Upper lobe of left lung (tissue), 6 donors: ENCODE measurements at places on chromosomes 12 and 14.

- DNase-seq, result no peak
Measured at GRCh38 chr14:92382677-92383076, 59.7 kb downstream of the SLC24A4 start.

DNA sequence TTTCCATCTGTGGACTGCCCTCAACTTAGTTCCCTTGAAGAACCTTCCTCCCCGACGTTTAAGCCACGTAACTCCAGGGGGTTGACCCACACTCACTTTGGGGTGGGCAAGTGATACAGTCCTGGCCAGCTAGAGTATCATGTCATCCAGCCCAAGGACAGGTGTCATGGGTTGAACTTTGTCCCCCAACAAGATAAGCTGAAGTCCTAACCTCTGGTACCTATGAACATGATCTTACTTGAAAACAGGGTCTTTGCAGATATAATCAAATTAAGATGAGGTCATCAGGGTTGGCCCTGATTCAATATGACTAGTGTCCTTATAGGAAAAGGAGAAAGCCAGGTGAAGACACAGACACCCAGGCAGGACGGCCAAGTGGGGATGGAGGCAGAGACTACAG is 68.6 kb downstream of the ITPK1 start:
- DNase-seq, result no peak

DNA sequence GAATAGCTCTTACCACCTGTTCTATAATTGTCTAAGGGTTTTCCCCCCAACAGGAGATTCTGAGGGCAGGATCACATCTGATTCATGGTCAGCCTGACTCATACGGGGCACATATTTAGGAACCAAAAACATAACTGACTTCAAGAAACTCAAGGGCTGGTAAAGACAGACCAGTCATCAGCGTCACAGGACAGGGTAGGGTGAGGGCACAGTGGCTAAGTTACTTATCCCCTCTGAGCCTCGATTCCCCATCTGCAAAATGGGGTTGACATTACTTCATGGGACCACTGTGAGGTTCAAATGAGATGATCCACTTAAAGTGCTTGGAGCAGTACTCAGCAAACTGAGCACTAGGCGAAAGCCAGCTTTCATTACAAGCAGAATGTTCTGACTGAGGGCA is 606 bp downstream of the CINP start:
- DNase-seq, result no peak

- peak; percentile 77 for DNase-seq
Measured at GRCh38 chr12:128969480-128970055, 116.3 kb downstream of the GLT1D1 start.

DNA sequence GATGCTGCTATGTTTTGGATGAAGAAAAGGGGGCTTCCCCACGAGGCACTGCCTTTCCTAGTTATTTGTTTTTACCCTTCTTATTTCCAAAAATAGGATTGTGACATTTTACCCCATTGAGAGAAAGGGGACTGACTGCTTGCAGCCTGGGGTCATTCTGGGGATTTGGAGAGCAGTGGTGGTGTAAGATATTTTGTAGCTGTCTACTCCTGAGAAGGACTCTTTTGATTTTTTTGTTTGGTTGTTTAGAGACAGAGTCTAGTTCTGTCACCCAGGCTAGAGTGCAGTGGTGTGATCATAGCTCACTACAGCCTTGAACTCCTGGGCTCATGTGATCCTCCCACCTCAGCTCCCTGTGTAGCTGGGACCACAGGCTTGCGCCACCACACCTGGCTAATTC is 78.9 kb downstream of the FOXN4 start:
- DNase-seq, result no peak

GRCh38 chr12:131348646-131349045 is 362.2 kb upstream of the SFSWAP start:
- no peak for DNase-seq

- DNase-seq, result no peak
Measured at GRCh38 chr12:7542813-7543212, 39.2 kb upstream of the CD163 start.

GRCh38 chr12:22206111-22206728 is 128.3 kb downstream of the ST8SIA1 start:
- DNase-seq, result no peak

DNA sequence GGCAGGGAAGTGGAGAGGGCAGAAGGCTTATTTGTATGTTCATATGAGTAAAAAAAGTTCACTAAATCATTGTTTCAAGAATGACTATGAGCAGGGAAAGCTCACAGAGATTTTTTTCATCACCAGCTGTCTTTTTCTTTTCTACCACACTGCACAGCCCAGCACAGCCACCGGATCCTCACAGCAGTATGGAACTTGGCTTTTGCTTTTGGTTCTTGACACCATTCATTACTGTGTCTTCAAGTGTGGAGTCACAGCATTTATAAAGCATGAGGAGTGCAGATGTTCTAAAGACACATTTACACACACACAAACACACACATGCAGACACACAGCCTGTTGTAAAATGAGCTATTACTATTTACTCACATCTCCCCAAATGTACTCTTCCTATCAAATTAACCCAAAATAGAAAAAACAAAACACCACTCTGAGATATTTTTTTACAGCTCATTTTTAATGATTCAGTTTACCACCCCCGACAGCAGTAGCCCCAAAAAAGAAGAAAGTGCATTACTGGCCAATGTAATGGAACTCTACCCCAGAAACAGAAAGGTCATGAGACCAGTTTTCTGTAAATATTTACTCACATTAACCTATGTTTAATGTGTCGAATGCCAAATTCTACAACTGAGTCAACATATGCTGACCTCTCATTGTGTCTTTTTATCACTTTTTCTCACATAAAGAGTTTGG is 60.5 kb downstream of the BTG1 start:
- DNase-seq, result no peak

DNA sequence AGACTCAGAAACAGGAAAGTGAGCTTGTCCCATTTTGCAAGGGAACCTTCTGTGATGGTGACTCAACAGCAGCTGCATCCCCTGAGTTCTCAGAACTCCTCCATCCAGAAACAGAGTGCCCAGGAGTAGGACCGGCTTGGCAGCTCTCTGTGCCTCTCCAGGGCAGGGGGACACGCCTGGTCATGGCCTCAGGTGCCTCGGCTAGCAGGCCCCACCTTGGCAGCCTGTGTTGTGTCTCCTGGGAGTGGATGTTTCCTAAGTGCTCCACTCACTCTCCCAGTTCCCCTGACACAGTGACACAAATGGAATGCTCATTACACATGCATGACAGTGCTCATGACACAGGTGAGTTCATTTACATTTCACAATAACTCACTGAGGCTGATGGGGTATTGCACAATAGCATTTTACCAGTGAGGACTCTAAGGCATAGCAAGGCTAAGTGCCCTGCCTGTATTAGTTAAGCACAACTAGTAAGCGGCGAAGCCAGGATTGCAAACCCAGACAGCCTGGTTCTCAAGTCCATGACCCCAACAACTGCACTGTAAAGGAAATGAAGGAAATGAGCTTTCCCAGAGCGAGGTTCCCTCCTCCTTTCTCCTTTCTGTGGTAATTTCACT is 47.4 kb downstream of the CALM1 start:
- peak; percentile 94 for DNase-seq

- no peak for DNase-seq
Measured at GRCh38 chr12:27505109-27505508, 18.9 kb upstream of the PPFIBP1 start.

DNA sequence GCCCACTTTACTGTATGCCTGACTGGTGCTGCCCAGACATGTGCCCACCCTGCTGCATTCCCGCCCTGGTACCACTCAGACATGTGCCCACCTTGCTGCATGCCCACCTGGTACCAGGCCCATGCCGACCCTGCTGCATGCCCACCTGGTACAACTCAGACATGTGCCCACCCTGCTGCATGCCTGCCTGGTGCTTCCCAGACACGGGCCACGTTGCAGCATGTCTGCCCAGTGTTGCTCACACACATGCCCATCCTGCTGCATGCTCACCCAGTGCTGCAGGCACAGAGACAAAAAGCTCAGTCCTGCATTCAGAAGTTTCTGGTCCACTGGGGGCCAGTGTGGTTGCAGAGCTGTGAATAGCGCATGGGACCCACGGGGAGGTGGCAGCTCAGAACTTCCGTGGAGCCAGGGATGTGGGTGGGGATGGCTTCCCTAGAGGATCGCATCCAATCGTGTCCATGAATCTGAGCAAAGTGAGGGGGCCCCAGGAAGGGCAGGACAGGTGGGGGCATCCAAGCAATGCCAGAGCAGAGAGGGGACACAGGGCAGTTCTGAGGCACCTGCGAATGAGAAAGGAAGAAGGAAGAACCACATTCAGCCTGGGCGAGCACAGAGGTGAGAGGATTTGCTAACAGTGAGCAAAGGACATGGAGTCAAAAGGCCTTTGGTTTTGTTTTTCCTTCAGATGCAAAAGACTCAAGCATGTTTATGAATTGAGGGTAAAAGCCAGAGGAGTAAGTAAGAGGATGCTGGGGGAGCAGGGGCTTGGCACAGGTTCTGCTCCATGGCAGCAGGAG is 175.9 kb upstream of the C14orf180 start:
- no peak for DNase-seq

DNA sequence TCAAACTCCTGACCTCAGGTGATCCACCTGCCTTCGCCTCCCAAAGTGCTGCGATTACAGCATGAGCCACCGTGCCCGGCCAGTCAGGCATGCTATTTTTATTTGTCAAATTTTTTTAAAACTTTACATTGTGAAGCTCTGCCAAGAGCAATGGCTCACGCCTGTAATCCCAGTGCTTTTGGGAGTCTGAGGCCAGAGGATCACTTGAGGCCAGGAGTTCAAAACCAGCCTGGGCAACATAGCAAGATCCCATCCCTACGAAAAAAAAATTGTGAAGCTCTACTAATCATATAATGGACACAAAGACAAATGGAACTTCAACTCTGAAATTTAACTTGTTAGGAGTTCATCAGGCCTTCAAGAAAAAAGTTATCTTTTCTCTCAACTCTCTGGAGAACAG is 1.9 kb downstream of the R3HDM2 start:
- no peak for DNase-seq

- no peak for DNase-seq
Measured at GRCh38 chr12:3326156-3326849, 164.7 kb upstream of the PRMT8 start.

DNA sequence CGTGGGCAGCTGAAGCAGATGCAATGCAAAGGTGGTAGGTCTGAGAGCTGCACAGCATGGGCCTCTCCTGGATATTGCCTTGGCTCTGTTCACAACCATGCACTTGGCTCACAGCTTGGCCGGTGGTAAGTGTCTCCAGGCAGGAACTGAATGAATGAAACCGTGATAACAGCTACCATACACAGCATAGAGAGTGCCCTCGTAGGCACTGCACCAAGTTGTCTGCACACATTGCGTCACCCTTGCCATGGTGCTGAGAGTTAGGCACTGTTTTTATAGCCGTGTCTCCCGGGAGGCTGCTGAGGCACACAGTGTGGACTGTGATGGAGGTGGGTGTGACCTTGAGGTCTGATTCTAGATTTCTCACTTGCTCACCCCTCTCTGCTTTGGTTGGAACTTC is 157.6 kb upstream of the VASH1 start:
- DNase-seq, result no peak

- no peak for DNase-seq
Measured at GRCh38 chr12:54588110-54588889, at the start of gene PPP1R1A. Gene PPP1R1A (minus strand): TSS chr12:54588659. CDS start chr12:54588488, 171 bp downstream.

DNA sequence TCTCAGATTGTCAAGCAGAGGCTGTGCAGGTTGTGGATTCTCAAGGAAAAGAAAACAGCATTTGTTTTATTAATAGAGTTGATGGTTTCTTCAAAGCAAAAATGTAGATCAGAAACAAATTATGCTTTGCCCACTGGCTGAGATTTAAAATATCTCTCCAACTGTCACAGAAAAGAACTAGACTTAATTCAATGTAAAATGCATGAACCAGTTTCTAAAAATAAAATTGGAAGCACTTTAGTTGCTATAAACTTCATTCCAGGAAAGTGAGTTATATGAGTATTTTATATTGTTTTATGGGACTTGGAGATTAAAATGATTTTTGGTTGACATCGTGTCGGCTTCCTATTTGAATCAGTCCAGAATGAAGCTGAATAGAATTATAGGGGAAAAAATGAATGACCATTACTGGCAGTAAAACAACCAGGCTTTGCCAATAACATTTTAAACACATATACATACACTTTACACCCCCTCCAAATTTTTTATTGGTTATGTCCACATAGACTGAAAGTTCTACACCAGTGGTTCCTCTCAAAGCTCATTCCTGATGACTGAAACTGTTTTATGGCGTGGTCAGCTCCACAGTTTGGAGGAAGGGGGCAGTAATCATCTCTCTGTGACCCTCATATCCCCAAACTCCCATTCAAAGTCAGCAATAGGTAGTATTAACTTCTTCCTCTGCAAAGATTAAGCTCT is 55.5 kb upstream of the DAAM1 start:
- no peak for DNase-seq

DNA sequence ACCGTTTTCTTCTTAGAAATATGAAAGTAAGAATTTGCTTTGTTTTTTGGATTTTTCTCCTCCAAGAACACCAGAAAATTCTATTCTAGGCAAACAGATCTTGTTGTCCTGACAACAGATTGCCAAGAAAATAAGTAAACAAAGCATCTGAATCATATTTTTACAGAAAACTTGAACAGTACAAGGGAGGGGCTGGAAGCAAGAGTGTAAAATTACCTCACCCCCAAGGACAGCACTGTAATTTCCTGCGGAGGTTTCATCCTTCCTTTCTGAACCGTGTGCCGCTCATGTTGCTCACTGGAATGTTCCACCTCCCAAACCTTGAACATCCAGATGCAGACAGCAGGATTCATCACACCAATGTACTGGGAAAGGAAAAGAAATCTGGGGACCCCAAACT is 5.4 kb upstream of the CAMKK2 start:
- DNase-seq, result no peak

GRCh38 chr14:101195309-101195901 is 291.9 kb upstream of the RTL1 start:
- no peak for DNase-seq

DNA sequence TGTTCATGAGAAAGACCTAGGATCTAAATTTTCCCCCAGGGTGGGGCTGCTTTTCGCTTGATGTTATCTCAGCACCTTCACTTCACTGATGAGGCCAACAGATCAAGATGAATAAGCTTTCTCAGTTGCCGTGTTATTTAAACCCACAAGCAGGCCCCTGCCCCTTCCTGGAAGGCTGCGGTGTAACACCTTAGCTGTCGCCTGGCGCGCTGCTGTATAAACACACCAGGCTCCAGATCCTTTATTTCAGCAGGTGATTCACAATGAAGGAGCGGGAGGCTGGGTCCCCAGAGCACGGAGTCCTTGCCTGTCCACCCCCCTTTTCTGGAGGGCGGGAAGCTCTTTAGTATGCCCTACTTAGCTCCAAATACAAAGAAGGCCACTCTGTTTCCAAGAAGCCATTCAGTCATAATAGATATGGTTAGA is 515.4 kb downstream of the FUT8 start:
- DNase-seq, result peak; percentile 39

DNA sequence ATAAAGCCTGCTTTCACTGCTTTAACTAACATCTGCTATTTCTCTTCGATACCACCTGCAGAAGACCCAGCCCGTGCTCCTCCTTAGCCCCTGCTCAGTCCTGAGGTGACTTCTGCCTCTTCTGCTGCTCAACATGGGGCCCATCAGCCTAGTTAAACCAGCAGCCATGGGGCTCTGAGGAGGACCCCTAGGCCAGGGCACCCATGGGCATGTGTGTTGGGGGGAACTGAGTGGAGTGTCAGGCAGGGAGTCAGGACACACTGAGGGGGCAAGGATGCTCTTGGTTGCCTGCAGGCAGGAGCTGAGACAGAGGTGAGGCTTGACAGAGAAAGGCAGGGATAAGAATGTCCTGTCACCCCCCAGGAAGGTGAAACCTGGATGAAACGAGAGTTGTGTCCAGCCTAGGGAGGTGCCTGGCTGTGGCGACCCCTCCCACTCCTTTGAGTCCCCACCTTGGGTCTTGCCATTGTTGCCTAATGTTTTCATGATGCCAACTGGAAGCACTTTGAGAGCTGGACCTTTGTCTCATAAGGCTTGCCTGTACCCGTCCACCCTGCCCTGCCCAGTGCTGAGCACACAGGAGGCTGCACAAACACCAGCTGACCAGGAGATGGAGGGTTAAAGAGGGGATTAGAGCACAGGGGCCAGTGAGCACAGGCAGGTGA is 12.5 kb upstream of the RABGGTA start:
- no peak for DNase-seq
